ENCODE measurements at places on chromosomes 5 and 9.

DNA sequence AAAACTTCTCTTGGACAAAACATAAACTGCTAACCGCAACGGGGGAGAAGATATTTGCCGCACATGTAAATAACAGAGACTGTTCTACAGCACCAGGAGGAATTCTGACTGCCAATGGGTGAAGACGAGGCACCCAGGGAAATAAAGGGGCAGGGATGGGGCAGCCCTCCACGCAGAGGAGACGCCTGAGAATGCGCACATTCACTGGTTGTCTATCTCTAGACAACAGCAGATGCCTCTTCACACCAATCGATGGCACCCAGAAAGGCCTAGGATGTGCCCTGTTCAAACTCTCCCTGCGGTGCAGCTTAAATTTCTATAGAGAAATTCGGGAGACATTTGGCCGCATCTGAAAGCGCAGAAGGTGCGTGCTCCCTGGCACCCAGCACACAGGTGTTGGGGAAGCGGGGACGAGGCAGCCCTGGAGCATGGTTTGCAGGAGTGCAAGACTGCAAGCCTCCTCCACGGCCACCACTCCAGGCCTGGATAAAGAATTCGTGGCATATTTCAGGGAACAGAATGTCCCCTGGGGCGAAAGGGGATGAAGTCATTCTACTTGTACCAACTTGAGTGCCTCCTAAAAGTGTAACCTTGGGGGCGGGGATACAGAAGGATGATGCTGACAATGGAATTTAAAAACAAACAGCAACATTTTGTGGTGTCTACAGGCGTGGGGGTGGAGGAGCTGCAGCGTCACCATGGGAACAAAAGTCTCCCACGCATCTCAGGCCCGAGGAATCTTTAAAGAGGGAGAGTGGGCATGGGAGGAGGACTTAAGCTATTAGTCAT is 6.3 kb upstream of the IRX2 start:
- DNase-seq = no peak

DNA sequence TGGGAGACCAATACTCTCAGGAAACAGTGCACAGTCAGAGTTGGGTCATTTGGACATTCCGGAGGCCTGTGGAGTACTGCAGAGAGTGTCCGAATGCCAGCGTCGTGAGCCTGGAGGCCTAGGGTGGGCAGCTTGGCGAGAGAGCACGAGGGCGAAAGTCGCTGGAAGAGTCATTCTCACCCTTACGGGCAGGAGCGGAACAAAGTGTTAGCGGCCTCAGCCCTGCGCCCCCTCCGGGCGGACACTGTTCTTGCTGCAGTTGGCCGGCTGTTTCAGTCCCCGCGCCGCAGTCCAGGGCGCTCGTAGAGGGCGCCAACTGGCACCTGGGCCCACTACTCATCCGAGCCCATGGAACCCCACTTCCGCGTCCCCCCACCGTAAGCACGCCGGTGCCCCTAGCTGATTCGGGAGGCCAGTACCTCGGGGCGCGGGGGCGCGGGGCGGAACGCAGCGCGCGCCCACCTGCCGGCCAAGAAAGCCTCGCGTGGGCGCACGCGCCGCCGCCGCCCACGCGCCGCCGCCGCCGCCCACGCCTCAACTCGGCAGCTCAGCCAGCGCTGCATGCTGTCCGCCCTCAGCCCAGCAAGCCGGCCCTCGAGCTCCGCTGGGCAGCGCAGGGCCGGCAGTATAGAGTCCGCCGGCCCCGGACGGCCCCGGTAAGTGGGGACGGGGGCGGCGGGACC is 99.7 kb upstream of the CCL21 start:
- no peak for DNase-seq

DNA sequence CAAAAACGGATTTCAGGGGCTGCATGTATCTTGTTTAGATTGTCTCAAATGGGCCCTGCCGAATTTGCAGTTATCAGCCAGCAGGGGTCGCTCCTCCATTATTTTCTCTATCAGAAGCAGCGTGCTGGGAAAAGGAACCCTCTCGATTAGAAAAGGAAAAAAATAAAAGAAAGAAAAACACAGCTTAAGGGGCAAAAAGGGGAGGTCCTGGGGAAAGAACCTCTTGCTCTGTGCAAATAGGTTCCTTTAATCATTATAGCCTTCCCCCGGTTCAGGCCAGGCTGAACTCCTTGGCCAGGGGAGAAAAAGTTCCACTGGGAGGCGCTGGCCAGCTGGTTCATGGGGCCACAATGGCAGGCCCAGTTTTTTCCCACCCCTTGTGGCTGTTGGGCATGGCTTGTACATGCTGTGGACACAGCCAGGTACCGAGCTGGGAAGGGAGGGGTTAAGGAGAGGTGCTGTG is 25.0 kb upstream of the CAPSL start:
- DNase-seq = peak; percentile 26

DNA sequence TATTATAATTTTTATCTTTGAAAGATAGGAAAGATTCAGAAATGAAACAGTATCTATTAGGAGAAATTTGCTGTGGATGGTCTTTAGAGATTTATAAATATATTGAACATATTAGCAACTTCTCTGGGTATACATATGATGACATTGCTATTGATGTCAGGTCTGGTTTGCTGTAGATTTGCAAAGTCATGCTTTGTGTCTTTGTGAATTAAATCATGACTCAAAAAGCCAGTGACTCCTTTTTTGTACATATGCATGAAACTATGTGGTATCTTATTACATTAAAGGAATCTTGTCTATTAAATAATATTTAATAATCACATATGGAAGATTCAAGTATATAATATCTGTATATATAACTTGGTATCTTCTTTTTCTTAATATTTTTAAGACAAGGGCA is 141.9 kb downstream of the ST8SIA4 start:
- DNase-seq = no peak

- no peak for DNase-seq
These were observed 155.0 kb upstream of the PANK3 start for GRCh38 chr5:168734119-168734518.

GRCh38 chr5:61658592-61659008 is 326.5 kb downstream of the ZSWIM6 start:
- peak; percentile 44 for DNase-seq

GRCh38 chr9:137878146-137878941 is 762 bp downstream of the CACNA1B start:
- no peak for DNase-seq

GRCh38 chr5:179867476-179867875 is 8.9 kb upstream of the MRNIP start:
- peak; percentile 34 for DNase-seq

GRCh38 chr9:105700668-105701067 is 6.3 kb downstream of the TMEM38B start:
- no peak for DNase-seq

DNA sequence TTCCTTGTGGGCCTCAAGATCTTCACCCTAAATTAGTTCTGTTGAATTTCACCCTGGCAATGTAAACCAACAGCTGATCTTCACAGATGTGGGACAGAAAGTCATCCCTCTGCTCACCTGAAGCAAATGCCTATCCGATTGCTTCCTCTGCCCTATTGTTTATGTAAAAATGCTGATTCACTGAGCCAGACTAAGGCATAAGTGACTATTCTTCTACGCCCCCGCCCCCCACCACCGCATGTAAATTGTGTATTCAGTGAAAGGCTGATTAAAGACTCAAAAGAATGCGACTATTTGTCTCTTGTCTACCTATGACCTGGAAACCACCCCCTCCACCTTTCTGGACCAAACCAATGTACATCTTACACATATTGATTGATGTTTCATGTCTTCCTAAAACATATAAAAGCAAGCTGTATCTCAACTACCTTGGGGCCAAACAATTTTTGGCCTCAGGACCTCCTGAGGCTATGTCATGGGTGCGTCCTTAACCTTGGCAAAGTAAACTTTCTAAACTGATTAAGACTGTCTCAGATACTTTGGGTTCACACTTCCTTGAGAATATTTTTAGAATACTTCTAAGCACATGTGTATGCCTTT is 129.7 kb upstream of the BOD1 start:
- no peak for DNase-seq

GRCh38 chr5:83401122-83401731 is 70.3 kb upstream of the VCAN start:
- DNase-seq = no peak

GRCh38 chr5:73338256-73339050 is 110.1 kb downstream of the FOXD1 start:
- no peak for DNase-seq

DNA sequence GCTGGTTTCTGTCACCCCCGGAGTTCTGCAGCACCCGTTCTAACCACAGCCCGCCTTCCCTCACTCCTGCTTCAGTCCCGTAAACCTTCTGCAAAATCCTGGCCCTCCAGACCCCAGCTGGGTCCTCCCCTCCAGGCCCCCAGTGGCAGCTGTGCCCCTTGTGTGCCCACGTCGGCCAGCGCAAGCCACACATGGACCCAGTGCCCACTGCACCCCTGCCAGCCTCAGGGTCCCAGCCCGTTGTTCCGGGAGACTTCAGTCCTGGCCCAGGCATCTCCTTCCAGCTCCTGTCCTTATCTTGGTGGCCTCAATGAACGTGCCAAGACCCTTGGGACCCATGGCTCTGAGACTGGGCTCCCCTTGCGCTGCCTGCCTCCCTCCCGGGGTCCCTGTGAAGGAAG is 43.2 kb downstream of the EXD3 start:
- DNase-seq = no peak

DNA sequence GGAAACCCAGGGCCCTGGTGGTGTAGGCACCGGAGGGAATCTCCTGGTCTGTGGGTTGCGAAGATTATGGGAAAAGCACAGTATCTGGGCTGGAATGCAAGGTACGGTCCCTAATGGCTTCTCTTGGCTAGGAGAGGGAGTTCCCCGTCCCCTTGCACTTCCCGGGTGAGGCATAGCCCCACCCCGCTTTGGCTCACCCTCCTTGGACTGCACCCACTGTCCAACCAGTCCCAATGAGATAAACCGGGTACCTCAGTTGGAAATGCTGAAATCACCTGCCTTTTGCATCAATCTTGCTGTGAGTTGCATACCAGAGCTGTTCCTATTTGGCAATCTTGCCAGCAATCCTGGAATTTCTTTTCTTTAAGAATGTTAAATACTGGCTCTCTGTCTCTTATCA is 1429.1 kb downstream of the MAT2B start:
- DNase-seq = no peak

DNA sequence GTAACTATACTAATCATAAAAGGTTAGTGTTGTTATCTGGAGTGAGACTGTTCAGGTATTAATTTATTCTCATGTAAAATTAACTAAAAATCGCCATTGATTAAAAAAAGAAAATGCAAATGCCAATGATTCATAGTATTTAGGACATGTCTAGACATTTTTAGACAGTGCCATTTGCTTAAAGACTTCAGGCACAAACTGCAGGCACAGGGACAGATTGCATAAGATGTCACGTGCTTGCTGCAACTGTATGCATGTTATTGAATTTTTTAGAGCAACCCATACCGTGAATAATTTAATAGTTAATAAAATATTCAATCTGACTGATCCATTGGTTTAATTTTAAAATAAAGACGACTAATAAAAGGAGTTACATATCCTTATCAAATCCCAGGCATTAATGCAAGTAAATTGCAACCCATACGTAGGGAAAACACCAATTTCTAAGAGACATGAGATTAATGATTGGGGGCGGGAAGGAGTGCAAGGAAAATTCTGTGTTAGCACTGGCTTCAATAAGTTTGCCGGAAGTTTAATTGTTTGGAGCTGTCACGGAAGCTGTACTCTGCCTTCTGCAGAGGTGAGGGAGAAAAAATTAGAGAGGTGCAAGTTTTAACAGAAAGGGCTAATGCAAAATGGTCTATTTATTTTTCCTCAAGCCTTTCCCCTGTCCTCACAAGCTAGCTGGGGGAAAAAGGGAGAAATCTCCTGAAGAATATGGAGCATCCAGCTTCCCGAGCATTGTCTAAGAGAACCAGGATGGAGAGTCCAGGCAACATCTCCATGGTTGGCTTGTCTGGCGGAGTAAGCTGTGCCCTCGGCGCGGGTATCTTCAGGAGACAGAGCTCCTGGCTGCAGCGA is 2.9 kb downstream of the EDIL3 start:
- no peak for DNase-seq

DNA sequence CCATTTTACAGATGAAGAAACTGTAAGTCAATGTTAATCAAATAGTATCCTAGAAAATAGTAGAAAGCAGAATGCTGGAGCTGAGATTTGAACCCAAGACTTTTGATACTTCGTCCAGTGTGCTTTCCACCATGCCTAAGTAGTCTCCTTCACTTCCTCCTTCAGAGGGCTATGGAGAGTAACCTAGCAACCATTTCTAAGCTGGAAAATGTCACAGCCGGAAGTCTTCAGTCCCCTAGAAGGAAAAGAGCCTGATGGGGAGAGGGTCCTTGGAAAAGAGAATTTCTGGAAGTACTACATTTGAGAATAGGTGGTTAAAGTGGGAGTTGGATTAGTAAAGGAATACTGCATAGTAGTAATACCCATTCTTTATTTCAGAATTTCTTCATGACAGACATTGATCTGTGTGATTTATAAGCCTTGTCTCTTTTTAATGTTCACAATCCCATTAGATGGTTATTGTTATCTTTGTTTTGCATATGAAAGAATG is 32.7 kb downstream of the PCDHAC2 start:
- no peak for DNase-seq

DNA sequence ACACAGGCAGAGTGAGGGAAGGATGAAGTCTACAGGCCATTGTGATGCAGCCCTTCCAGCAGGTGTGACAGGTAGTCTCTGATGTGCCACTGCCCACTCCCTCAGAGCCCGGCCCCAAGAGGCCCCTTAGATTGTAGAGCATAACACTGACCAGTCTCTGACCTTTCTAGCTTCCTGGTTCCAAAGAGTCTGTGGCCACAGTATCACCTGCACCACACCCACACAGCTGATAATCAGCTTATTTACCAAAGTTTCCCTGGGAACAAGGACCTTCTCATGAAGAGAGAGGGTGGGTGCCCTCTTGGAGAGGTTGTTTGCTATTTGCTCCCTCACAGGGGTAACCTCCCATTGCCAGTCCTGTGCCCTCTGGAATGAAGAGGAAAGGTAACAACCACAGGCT is 11.0 kb upstream of the ACER2 start:
- no peak for DNase-seq

DNA sequence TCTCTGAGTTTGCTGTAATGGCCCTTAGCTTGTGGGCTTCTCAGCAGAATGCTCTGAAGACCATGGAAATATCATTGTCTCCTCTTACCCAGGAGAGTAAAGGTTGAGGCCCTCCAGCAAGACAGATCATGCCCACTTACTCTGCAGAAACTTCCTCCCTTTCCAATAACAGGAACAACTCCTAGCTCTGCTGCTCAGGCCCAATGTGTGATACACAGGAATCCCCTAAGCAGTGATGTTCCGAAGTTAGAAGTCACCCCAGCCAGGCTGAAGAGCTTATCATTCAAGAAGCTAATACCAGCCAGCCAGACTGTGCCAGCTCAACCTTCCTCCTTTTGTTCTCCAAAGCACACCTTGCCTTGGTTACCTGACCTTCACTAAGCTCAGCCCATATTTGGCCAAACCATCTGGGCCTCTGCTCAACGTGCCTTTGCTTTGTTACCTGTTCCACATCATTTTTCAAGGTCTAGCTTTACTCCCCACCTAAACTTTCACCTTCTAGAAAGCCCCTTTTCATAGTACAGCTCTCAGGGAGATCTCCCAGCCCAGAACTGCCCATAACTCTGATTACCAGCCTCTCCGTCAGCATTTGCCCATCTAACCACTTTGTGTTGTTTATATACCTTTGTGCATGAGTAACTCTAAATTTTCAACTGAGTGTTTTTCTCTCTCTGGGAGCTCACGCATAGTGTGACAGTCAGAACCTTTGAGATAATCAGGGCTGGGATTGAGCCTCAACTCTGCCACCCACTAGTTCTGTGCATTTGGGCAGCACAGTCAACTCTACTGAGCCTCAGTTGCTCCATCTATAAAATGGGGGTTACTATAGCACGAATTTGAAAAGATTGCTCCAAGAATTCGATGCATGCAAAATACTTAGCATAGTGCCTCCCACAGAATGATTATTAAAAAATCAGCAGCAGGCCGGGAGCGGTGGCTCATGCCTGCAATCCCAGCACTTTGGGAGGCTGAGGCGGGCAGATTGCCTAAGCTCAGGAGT is 107.6 kb upstream of the CPEB4 start:
- DNase-seq = no peak

Data from 8988T (cell line).